ENCODE measurements at places on chromosomes 2 and 18. TPM values are rescaled to one million over a fixed set of nuclear protein-coding genes. Genes with fewer than 3 reads are reported as not detected.

Gene COMMD1
- 26.9 TPM for total RNA-seq

Gene LIMS3
- 3.7 TPM for total RNA-seq

Gene SUCLG1
- total RNA-seq, result 66.1 TPM

Gene SERPINB11
- total RNA-seq, result not detected

Gene ARHGAP15
- total RNA-seq, result 167 TPM

Gene DNAH6
- 0.50 TPM for total RNA-seq

Gene WDR35
- total RNA-seq, result 4.7 TPM

Gene OTOF
- total RNA-seq, result 23.7 TPM

GRCh38 chr2:159411460-159411859 is 125.0 kb upstream of the WDSUB1 start:
- no peak for DNase-seq

GRCh38 chr18:11066038-11066437 is 83.3 kb downstream of the PIEZO2 start:
- DNase-seq, result no peak

DNA sequence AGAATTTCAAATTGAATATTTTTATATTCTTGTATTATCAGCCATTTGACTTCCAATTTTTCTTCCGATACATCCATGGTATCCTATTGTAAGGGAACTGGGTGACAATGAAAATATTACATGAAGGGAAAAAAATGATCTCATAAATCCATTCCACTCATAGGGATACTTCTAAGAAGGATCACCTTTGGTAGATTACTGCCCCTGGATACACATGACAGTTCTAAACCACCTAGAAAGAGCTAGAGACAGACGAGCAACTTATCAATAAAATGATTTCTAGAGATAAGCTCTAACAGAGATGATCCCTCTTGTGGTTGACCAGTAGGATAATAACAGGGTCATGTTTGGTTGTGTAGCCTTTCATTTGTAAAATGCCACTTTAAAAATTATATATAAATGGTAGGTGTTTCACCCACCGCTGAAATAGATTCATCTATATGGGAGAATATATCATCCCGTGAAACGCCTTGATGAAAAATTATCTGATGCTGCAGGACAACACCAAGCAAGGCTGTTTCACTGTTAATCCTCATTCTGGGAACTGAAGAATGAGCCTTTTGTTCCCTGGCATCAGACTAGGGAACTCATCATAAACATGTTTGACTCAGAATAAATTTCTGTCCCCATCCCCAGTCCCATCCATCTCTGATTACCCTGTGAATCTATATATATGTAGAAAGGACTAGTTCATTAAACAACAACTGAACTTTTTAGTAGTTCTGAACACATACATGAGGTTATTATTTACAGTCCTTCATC is 180.0 kb downstream of the TCF4 start:
- DNase-seq, result no peak

- no peak for DNase-seq
These were observed 30.9 kb downstream of the POLR1A start for GRCh38 chr2:86074811-86075210.

DNA sequence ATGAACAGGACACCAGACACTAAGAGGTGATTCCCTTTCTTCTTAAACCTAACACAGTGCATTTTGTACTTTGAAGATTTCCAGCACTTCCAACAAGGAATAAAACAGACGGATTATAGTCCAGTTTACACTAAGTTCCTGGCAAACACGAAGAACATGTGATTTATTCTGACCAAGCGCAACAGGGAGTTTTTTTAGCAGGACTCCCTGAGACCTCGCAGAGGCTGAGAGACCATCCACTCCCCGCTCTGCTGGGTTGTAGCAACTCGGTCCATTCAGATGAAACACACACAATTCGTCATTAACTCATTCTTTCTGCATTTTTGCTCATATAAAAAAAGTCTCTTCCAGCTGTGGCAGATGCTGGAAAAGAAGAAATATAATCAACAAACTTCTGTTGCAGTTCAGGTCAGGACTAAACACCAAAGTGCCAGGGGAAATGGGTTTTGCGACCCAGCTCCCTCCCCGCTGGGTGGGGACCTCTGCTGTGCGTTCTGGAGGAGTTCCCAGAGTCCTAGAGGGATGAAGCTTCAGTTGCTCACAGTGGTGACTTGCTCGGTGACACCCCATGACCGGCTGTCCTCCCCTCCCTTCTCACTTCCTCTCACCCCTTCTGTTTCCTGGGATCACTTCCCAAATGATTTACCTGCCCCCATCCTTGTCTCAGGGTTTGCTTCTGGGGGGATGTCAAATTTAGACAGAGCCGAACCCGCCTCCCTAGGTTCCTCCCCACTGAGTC is 52.5 kb downstream of the KCNF1 start:
- no peak for DNase-seq

DNA sequence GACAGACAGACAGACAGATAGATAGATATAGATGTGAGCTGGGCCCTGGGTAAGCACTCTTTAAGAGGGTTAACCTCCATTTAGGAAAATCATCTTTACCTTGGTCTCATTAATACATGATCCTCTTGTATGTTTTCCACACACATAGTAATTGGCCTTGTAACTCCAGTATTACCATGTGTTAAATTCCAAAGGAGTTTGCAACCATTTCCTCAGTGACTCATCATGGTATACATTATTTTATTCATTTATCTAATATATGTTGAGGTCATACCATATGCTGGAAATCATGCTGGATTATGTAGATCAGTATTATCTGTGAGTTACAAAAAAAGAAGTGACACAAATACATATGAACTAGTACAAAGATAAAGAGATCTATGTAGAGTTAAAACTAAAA is 504.3 kb downstream of the DCC start:
- no peak for DNase-seq

DNA sequence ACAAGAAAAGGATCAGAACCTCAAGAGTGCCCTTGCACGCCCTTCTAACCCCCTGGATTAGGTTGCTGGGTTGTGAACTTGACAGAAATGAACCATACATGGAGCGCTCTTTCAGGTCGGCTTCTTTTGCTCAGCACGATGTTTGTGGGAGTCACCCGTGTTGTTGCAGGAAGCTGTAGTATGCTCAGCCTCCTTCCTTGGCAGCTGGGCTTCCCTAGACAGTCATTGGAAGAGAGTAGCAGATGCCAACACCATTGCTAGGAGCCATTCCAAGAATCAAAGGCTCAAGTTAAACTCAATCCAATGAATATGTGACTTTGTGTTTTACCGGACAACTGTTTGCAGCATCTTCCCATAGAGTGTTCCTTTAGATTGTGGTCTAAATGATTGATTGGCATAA is 47.0 kb downstream of the RAB12 start:
- DNase-seq, result no peak

GRCh38 chr18:8218197-8218596 is 391.0 kb upstream of the RAB12 start:
- DNase-seq, result no peak

GRCh38 chr2:109174214-109174613 is 45.2 kb downstream of the SH3RF3 start:
- no peak for DNase-seq

DNA sequence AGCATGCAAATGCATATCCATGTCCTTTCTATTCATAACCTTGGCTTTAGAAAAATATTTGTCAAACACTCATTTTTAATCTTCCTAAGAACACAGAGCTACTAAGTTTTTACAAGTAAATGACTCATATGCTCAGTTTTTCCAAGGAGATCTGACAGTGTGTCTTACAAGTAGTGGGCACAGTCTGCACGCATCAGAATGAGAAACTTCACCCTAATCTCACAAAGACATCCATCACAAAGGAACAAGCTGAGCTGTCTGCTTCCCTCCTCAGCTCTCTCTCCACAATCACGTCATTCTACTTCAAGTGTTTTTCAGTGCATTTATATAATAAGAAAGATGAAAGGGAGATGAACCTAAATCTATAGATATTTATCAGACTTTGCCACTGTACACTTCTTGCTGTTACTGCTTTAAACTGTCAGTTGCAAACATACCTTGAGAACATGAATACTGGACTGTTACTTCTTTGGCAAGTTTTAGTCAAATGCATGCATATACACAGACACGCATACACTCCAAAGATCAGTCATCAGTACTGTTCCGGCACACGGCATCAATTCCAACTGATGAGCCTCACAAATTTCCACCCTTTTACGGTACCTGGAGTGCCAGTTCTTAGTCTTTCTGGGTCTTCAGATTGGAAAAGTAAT is 75.7 kb downstream of the RBMS1 start:
- DNase-seq, result no peak

GRCh38 chr2:58206785-58207184 is 34.3 kb downstream of the FANCL start:
- DNase-seq, result no peak

DNA sequence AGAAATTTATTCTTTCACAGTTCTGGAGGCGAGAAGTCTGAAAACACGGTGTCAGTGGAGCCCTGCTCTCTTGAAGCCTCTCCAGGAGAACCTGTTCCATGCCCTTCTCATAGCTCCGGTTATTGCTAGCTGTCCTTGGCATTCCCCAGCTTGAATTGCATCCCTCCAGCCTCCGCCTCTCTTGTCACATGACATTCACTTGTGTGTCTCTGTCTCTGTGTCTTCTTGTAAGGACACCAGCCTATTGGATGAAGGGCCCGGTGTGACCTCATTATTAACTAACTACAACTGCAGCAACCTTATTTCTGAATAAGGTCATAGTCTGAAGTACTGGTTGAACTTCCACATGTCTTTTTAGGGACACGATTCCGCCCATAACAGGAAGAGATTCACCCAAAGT is 4.5 kb upstream of the PRSS56 start:
- no peak for DNase-seq

DNA sequence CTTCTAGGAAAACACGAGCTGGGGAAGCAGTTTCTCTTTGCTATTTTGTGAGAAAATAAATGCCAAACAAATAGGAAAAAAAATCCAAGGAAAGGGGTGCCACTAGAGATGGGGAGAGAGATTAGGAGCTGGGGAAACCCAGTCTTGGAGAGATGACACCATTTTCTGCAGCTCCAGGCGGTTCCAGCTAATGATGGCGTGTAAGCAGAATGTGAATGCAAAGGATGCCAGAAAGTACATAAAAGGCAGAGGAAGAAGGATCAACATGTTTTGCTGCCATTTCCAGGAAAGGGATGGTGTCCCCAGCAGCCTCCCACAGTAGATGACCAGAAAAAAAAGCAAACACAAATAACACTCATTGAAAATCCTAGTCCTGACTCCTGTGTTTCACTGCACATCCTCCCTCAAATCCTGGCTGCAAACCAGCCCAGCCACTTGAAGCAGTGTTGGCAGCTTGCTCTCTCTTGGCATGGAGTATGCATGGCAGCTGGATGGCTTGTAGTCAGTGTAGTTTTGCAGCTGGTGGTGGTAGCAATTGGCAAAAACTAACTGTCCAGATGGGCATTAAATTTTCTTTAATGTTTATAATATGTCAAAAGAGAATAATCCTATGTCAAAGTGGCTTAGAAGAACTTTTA is 93.6 kb downstream of the FTCDNL1 start:
- no peak for DNase-seq

DNA sequence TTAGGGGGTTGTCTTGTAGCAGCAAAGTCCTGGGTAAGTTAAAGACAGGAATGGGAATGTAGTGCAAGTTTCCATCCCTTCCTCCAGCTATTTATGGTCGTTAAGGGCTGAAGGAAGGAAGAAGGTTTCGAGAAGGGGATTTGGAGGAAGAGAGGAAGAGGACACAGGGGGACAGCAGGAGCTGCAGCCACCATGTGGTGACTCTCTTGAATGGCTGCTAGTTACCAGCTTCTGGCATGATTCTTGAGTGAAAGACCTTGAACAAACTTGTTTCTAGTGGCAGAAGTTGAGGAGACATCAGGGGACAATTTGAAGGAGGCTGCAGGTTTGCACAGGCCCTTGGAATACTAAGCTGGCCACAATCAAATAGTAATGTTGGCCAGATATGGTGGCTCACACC is 116.6 kb downstream of the MTX2 start:
- DNase-seq, result no peak

DNA sequence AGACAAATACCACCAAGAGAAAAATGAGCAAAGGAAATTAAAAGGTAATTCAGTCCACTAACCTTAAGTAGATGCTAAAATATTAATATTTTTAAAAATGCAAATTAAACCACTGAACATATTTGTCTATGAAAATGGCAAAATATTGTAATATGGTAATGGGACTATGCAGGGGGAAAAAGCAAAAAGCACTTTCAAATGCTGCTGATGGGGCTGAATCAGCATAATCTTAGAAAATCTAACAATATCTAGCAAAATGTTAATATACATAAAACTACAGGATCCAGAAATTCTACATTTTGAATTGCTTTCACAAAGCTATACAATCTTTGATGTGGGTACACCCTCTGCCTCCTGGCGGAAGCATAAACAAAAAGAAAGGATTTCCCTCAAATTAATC is 86.9 kb upstream of the DTNB start:
- no peak for DNase-seq
